ENCODE measurements at places on chromosomes 13 and 19.

DNA sequence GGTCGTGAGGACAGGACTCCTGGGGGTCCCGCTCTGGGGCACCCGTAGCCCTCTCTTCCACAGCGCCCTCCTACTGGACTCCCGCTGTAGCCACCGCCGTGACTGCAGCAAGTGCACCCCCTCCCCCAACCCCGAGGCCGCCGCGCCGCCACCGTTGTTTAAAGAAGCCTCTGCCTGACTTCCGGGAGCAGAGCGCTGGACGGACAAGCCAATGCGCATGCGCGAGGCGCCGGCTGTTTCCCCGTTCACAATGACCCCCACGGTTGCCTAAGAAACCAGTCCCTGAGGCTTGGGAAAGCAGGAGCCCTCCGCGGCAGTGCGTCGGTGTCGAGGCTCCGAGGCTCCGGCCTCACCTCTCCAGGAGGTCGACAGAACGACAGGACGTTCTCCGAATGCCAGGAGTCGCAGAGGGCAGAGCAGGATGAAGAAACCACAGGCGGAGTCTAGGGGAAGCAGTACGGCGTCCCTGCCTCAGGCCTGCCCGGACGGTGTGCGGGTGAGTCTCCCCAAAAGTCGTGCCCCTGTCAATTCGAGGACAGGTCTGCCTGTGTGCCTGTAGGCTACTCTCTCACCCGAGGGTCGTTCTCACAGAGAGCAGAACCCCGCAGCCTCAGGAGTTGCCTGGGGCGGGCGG lies 70.5 kb upstream of the ZNF420 start:
- DNase-seq: peak; percentile 30

DNA sequence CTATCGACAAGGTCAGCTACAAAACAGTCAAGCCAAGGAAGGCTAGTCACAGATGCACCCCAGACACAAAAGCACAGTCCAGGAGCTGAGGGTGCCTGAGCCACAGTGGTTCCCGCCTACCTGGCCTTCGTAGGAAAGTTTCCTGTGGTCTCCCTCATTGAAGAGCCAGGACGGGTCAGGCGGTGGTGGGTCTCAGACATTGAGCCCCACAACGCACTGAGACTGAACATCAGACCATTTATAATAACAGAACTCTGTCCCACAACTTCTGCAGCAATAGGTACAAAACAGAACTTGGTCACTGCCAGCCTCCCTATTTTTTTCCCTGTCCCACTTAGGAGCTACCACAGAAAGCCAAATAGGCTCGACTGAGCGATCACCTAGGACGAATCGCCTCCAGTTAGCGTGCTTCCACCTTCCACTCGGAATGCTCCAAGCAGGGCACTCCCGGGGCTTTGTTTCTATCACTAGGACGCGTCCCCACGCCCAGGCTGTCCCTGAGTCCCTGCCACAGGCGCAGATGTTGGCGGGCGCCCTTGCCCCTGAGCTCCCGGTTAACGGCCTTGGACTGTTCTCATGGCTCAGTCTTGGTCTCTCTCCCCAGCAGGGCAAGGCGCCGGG lies 640 bp upstream of the ZNF544 start:
- no peak for DNase-seq

- DNase-seq: no peak
Observed at GRCh38 chr13:99908140-99908803, 63.3 kb downstream of the ZIC5 start.

DNA sequence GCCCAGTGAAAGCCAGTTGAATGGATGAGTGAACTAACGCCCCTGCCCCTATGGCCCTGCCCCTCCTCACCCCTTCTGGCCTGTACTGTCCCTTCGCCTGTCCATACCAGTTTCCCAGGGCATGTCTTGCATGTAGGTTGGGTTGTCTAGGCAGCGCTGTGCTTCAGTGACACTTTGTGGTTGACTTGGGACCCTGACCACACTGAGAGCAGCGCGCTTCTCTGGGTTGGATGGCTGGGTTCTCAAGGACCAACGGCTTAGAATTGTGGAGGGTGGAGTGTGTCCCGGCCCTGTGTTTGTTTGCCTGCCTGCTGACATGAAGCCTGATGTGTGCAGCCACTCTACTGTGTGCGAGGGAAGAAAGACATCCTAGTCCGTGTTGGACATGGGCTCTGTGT lies 15.8 kb downstream of the GATAD2A start:
- DNase-seq: no peak

DNA sequence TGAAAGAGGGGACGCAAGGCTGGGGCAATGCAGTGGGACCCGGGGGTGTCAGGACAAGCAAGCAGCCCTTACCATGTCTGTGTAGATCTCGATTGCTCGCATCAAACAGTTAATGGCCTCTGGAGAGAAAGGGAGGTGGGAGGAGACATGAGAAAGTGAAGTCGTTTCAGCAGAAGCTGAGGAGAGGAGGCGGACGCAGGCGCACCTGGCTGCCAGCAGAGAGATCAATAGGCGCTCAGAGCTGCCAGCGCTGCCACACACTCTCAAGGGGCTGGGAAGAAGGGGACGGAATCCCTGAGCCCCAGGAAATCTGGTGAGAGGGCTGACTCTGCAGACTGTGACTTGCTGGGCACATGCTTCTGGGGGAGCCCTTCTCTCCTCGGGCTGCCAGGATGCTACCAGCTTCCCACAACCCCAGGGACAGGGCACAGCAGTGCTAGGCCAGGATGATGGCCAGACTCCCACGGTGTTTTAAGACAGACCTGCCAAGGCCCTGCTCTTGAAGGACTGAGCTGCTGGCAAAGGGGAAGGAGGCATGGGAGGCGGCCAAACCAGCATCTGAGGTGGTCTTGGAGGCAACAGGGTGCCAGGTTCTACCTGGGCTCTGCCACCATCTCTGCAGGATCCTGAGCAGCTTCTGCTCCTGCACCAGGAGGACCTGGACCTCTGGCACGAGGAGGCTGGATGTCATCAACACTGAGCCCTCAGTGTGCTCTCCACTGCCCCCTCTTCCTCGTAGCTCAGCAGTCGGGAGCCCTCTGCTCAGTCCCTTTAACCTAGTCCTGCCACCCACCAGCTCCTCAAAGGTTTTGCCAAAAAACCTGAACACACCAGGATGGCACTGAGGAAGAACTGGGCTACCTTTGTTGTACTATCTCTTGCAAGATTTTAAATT lies 11.7 kb upstream of the KPTN start:
- no peak for DNase-seq

DNA sequence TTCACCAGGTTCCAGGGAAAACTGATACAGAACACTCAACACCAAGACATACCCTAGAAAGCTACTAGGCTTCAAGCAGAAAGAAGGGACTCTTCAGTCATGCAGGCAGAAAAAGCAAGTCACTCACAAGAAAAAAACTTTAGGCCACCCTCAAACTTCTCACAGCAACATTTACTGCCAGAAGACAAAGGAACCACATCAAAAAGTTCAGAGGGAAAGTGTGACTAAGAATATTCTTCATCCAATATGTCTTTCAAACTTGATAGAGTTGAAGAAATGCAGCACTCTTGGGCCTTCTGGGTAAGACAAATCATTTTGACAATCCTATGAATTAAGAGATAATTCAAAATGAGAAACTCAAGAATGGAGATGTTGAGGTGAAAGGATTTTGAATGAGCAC lies 7.7 kb downstream of the DZIP1 start:
- DNase-seq: no peak

- peak; percentile 51 for DNase-seq
Observed at GRCh38 chr13:52878831-52879230, 30.4 kb upstream of the PCDH8 start.

DNA sequence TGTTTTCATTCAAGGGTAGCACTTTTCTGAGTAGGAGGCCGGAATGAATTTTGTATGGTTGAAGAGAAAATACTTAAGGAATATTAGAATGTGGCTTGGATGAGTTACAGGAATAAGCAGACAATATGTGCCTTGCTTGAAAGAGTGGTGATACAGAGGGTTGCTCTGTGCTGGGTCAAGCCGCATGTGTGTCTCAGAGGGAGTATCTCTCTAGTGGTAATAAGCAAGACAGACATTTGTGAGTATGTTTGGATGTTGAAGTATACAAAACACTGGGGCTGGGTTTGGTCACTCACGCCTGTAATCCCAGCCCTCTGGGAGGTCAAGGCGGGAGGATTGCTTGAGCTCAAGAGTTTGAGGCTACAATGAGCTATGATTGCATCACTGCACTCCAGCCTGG lies 103.9 kb downstream of the LMO7 start:
- no peak for DNase-seq

- DNase-seq: no peak
Observed at GRCh38 chr19:30420881-30421280, 48.7 kb downstream of the ZNF536 start.

GRCh38 chr19:37975071-37975470 lies 68.1 kb downstream of the SIPA1L3 start:
- DNase-seq: peak; percentile 45

DNA sequence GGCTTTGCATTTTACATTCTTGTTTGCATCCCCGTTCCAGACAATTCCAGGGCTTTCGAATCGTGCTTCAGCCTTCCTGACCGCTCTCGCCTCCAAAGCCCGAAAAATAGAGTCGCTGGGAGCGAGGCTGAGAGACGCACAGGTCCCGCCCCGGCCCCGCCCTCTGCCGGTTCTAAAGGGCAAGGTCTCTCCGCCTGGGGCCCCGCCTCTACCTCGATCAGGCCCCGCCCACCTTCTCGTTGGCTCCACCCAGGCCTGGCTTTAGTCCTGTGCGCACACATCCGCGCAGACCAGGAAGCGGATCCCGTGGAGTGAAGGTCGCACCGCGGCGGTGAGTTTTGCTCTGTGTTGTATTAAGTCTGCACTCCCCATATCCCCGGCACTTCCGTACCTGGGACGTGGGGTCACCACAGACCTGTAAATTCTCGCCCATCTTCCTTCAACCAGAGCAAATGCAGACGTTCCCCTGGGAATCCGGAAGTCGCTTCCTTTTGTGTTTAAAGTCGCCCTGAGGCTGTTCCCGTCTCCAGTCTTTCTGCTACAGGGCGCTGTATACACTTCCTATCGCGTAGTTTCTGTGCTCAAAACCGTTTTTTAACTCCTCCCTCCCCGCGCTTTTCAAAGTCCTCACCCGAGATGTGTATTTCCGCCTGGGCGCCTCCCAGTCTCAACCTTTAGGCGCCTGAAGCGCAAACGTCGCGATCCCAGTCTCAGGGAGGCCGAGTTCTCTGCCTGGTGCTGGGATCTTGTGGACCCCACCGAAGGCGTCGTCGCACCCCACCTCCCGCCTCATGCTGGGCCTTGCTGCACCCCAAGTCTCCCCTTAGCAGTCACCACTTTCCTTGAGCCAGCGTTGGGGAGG lies at the start of gene ZNF701:
TSS of gene ZNF701 (plus strand) at position 288 of the 862 bp plus-strand sequence. CDS start 3,861 bp downstream, outside the sequence.
- peak; percentile 98 for DNase-seq

- DNase-seq: no peak
Observed at GRCh38 chr13:38804061-38804460, 117.2 kb downstream of the FREM2 start.

DNA sequence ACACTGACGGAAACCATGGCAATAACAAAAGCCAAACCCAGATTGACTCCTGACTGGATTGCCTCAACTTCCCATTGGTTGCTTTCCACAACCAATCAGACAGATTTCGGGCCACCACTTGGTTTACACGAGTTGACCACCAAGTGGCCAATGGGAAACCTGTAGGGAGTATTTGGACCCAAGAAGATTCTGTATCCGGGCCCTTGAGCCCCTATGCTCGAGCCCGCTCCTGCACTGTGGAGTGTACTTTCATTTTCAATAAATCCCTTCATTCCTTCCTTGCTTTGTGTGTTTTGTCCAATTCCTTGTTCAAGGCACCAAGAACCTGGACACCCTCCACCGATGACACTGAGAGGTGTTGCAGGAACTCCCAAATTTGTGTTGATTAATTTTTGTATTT lies 24.1 kb upstream of the URI1 start:
- DNase-seq: no peak

- DNase-seq: no peak
Observed at GRCh38 chr13:100694722-100695508, 20.3 kb upstream of the TMTC4 start.

GRCh38 chr13:26697069-26697955 lies 63.3 kb downstream of the GPR12 start:
- no peak for DNase-seq

- DNase-seq: no peak
Observed at GRCh38 chr13:23934520-23934919, 37.2 kb upstream of the C1QTNF9B start.

- no peak for DNase-seq
Observed at GRCh38 chr13:39462428-39462827, 140.6 kb downstream of the LHFPL6 start.

- DNase-seq: no peak
Observed at GRCh38 chr13:78085434-78086225, 167.0 kb upstream of the EDNRB start.

GRCh38 chr19:30742406-30742938 lies 370.3 kb downstream of the ZNF536 start:
- no peak for DNase-seq

DNA sequence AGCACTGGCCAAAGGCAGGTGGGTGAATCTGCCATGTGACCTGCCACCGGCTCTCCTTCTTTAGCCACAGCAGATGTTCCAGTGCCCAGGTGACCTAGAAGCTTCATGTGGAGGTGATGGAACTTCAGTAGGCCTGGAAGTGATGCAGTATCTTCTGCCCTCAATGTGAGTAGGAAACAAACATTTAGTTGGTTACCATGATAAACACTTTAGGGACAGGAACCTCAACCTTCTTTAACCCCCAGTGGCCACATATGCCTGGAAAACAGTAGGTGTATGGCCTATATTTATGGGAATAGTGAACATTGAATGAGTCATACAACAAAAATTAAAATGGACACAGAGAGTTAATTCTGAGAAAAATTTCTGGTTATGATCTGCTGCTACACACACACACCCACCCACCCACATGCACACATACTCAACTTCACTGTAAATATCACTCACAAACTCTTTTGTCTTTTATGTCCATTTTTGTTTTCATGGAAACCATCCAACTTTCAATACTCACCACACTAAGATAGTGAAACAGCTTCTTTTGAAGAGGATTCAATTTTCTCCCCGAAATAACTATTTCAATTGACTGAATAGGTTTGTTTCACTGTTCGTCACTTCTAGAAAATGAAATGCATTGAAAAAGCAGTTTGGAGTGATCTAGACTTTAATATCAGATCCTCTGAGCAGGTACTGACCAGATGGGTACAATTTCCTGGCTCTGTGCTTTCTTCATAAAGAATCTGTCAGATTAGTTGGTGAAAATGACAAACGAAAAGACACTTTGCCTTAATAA lies 97.3 kb downstream of the STARD13 start:
- DNase-seq: no peak

DNA sequence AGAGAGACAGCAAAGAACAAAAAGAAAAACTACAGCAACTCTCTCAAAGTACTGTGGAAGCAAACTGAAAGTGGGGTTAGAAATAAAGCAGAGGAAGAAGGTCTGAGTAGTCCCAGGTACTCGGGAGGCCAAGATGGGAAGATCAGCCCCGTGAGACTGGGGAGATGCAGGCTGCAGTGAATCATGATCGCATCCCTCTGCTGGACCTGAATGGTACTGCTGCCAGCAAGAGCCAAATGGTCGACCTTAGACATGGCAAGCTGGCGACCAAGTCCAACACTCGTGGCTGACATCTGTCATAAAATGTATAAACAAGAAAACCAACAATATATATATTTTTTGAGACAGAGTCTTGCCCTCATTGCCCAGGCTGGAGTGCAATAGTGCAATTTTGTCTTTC lies 33.7 kb upstream of the ZNF724 start:
- DNase-seq: peak; percentile 35
